Activated CD8-positive, alpha-beta memory T cell treated with anti-CD3 and anti-CD28 coated beads for 4 hours (primary cell): ENCODE measurements at places on chromosomes 12 and 14.

GRCh38 chr14:91315844-91316267 is 71.4 kb upstream of the GPR68 start:
- peak; percentile 69 for DNase-seq

- no peak for DNase-seq
These were observed 18.1 kb downstream of the ARPC3 start for GRCh38 chr12:110431957-110432587.

- DNase-seq: no peak
These were observed 12.1 kb downstream of the PSMC1 start for GRCh38 chr14:90268420-90268819.

DNA sequence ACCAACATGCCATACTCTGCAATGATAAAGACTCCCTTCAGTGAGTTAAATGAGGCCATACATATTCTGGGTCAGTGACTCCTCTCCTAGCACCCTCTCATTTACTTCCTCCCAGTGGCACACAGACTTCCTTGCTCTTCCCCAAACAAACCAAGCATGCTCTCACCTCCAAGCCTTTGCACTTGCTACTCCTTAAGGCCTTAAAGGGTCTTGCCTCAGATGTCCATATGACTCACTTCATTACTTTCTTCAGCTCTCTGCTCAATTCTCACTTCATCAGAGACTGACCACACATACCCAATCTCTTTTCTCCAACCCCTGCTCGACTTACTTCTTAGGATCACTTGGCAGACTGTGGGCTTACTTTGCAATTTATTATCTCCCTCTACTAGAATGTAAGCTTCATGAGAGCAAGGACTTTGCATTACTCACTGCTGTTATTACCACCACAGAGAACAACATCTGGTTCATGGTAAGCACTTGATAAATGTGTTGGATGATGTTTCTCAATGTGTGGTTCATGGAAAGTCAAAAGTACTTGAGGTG is 22.8 kb downstream of the DDX24 start:
- DNase-seq: no peak

DNA sequence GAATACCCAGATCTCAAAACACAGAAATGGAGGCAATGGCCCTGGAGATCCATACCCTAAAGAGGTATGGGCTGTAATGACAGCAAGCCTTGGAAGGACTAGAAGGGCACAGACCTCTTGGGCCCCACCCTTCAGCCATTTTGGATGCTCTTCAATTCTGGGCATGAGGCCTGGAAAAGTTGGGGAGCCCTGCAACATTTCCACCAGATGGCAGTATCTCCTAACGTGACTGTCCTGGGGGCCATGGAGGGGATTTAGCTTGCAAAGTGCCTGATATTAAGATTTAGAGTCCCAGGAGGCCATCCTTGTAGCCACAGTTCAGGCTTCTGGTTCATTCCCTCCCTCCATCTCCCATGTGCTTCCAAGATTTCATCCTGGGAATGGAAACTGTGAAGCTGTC is 30.2 kb downstream of the KCNA5 start:
- no peak for DNase-seq

DNA sequence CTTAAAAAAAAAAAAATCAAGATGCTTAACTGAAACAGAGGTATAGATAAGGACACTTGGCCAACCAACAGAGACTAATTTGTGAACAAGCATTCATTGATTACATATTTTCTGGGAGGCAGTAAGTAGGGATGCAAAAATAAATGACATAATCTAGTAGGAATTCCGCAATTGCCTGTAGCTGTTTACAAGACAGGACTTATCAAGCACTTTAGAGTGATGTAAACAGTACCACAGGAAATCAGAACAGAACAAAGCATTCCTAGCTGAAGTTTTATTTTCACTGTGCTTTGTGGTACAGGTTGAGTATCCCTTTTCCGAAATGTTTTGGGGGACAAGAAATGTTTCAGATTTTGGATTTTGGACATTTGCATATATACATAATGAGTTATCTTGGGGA is 68.2 kb upstream of the FGD4 start:
- no peak for DNase-seq

DNA sequence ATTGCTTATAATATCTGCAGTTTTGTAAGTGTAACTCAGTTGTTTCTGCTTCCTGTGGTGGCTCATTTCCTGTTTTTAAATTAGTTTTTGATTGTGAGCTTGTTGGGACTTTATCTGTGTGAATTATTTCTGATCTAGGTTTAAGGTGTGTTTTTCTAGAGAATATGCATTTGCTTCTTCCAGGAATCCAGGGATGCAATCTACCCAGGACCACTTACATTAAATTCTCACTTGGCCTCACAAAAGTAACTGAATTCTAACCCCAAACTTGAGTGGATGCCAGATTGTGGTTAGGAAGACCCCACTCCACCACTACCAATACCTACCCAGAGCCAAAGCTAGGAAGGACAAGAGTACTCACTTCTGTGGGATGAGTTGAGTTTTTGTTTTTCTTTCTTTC is 11.9 kb downstream of the STYX start:
- no peak for DNase-seq

- no peak for DNase-seq
These were observed 123.1 kb downstream of the NUAK1 start for GRCh38 chr12:106015646-106016045.

GRCh38 chr12:41051954-41052353 is 136.2 kb upstream of the PDZRN4 start:
- no peak for DNase-seq

- no peak for DNase-seq
These were observed 51.1 kb upstream of the SLC8A3 start for GRCh38 chr14:70239802-70240201.

GRCh38 chr12:75611041-75611440 is 99.6 kb upstream of the KRR1 start:
- DNase-seq: no peak

- no peak for DNase-seq
These were observed 8.7 kb downstream of the PPP2R5C start for GRCh38 chr14:101770183-101770582.

- DNase-seq: no peak
These were observed 433.8 kb downstream of the FUT8 start for GRCh38 chr14:65846196-65846868.

DNA sequence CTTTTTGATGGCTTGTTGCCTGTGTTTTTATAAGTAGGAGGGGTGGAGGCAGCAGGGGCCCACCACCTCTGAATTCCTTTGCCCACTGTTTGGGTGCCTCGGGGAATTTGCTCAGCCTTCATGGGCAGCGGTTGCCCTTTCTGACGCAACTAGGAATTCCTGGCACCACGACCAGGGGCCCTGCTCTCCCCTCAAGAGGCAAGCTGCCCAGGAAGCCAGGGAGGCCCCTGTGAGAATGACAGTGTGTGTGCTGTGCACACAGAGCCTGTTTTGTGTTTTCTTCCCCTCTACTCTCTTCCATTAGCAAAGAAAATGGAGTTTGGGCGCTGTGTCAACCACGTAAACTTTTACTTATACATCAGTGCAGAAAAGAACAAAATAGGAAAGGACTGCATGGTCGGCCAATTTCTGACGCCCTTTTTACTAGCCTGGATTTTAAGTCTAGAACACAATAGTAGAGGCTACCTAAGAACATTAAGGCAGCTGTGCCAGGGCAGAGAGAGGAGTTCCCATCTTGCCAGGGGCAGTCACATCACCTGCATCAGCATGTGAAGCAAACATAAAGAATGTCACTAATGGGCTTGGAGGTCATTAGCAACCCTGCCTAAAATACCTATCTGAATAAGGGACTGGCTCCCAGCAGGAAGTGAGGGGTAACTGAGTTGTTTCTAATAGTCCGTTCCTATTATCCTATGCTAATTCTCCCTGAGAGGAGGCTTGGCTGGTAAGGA is 17.9 kb upstream of the PTGR2 start:
- DNase-seq: no peak

- DNase-seq: no peak
These were observed 448.7 kb upstream of the OR4E1 start for GRCh38 chr14:22122227-22122818.

DNA sequence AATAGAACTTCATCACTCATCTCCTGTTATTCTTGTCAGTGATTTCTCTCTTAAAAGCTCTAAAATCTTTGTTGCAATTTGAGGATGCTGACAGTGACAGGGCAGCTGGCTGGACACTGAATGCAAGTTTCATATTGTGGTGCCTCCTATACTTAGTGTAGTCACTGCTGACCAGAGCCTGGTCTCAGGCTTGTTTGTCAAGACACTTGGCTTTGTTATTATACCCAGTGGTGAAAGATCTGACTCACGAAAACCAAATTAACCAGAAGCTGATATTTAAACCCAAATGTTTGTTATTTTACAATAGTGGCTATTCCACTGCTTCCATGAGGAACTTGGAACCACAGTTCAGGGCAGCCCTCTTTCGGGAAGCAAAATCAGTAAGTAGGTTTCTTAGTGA is 42.8 kb downstream of the RPGRIP1 start:
- no peak for DNase-seq

- no peak for DNase-seq
These were observed 251.1 kb downstream of the NAV3 start for GRCh38 chr12:78081590-78082314.

DNA sequence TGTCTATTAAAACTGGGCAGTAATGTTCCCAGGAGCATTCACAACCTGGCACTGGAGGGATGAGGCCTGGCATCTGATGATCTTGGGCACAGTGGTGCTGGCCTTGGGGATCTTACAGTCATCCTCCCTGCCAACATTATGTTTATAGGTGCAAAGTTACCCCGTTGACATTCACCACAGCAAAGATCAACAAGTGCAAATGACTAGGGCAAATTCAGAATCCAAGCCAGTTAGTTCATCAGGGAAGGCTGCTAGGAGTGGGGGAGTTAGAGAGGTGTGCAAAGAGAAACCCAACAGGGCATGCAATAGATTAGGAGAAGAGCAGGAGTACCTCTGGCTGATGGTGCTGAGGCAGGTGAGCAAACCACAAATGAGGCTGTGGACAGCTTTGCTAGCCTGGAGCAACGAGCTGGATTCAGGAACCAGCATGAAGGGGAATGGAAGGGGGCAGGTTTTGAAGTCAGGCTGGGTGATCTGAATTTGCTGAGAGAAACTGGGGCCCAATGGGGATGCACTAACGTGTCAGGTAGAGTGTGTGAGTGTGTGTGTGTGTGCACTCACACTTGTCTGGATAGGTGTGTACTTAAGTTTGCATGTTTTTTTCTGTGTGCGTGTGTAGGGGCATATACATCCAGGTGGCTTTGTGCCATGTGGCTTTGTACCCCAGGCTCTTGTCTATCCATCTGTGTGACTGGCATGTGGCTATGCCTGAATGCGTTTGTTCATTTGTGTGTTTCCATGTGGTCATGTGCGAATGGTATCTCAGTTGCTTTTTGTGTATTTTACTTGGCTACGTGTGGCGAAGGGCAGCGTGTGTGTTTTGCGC is 1.6 kb downstream of the CISTR start:
- no peak for DNase-seq

DNA sequence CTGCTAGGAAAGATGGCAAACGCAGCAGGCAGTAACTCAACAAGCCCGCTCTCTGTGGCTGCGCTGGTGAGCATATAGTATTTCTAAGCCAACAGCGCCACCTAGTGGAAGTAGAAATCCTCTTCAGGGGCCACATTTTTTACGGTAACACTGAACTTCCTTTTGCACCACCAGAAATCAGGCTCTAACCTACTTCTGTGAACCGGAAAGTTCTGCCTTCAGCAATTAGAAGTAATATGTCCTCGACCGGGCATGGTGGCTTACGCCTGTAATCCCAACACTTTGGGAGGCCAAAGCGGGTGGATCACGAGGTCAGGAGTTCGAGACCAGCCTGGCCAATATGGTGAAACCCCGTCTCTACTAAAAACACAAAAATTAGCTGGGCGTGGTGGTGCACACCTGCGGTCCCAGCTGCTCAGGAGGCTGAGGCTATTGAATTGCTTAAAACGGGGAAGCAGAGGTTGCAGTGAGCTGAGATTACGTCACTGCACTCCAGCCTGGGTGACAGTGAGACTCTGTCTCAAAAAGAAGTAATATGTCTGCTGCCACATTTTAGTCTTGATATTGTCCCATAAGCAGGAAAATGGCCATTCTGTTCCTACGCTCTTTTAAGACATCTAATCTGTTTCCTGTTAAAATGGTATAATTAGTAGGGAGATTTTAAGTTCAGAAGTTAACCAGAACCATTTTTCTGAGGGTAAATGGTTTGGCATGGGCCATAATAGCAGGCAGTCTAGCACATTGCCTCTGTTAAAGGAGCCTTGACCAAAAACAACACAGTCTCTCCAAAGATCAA is 26.8 kb downstream of the APOBEC1 start:
- peak; percentile 43 for DNase-seq

DNA sequence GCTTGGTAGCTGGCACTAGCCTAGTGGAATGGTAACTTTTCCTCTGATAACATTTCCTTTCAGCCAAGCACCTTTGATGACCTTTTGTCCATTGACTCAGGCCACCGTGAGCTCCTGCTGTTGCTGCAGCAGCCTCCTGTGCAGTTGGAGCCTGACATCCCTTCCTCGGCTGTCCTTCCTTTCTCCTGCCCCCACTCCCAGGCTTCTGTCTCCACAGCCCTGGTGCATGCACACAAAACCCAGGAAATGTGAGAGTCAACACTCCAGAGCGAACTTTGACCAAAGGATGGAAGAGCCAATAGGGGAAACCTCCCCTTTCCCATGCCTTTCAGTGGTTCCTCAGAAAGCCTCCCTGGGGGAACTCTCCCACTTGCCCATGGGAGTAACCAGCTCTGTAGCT is 115.0 kb downstream of the TMEM260 start:
- no peak for DNase-seq

- no peak for DNase-seq
These were observed 9.6 kb downstream of the BICDL1 start for GRCh38 chr12:119998471-119999245.

GRCh38 chr12:43216490-43216889 is 335.5 kb downstream of the ADAMTS20 start:
- no peak for DNase-seq
